ENCODE measurements at places on chromosomes 3 and 15. TPM values are rescaled to one million over a fixed set of nuclear protein-coding genes. Genes with fewer than 3 reads are reported as not detected.

Gene REC114
- total RNA-seq = not detected

- DNase-seq = no peak
Measured at GRCh38 chr15:57018151-57018550, 99.7 kb downstream of the TCF12 start.

DNA sequence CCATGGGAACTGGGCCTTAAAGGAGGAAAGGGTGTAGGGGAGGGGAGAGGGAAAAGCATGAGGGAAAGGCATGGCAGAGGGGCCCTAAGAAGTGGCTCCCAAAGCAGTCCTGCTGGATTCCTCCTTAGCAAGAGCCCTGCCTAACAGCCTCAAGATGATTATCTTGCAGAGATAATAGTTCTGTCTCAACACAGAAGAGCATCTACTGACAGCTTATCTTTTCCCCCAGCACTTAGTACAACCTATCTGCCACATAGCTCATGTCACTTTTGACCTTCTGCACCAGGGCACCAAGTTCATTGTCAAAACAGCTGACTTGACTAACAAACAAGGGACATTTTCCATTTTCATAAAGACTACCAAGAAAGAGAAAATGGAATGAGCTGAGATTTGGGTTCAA is 86.3 kb downstream of the ANP32A start:
- no peak for DNase-seq

GRCh38 chr3:115186351-115187148 is 39.5 kb upstream of the ZBTB20 start:
- DNase-seq = no peak

Gene SEMA3B
- total RNA-seq = 92.7 TPM

Gene CCDC51
- 13.4 TPM for total RNA-seq

GRCh38 chr3:17433876-17434275 is 308.6 kb downstream of the TBC1D5 start:
- no peak for DNase-seq

DNA sequence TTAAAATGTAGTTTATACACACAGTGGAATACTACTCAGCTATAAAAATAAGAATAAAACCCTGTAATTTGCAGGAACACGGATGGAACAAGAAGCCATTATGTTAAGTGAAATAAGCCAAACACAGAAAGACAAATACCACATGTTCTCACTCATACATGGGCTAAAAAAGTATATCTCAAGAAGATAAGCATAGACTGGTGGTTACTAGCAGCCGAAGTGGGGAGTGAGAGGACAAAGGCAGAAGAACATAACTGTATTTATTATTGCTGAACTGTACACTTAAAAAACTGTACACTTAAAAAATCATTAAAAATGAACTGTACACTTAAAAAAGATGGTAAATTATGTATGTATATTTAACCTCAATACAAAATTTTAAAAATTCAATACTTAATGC is 11.0 kb downstream of the UBE3A start:
- DNase-seq = no peak

DNA sequence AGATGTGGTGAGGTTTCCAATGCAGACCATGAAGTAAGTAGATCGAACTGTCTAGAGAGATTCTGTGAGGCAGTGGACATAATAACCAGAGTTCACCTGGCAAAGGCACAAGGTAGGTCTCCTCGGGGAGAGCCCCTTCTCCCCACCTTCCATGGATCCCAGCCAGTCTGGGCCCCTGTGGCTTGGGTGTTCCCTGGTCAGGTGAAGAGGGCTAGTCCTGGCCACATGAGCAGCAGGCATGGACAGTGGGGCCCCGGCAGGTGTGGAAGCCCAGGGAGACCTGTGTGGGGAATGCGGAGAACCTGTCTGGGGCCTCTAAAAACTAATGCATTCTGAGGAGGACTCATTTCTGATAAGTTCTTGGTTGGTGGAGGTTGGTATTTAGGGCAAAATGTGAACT is 241.4 kb upstream of the TRIM42 start:
- DNase-seq = no peak

Measured in left lung (tissue), 14 donors.